ENCODE measurements at places on chromosomes 12 and 14. TPM values are rescaled to one million over a fixed set of nuclear protein-coding genes. Genes with fewer than 3 reads are reported as not detected.

- peak; percentile 48 for DNase-seq
These were observed 43.3 kb downstream of the AEBP2 start for GRCh38 chr12:19482551-19483109.

DNA sequence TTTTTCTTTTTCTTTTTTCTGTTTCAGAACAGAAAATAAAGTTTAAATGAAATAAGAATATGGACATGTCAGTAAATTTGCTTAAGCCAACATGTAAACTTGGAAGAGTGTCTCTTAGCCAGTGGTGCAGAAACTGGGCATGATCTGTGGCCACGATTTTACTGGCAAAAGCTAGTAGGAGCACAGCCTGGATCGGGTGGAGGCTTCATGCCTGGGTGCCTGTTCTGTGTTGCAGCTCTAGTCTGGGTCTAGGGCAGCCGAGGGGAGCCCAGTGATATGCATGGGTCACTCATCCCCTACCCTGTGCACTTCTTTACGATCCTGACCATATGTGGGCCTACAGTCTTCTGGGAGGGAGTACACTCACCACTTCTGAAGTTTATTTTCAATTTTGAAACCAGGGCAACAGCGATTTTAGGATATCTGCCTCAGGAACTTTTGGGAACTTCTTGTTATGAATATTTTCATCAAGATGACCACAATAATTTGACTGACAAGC, 45.6 kb upstream of the SMCO2 start:
- no peak for DNase-seq

GRCh38 chr14:105924951-105925591, 398.7 kb downstream of the TMEM121 start:
- no peak for DNase-seq

DNA sequence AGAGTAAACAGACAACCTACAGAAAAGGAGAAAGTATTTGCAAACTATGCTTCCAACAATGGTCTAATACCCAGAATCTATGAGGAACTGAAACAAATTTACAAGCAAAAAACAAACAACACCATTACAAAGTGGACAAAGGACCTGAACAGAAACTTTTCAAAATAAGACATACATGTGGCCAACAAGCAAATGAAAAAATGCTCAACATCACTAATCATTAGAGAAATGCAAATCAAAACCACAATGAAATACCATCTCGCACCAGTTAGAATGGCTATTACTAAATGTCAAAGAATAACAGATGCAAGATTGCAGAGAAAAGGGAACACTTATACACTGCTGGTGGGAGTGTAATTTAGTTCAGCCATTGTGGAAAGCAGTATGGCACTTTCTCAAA, 125.8 kb downstream of the C12orf42 start:
- DNase-seq = no peak

GRCh38 chr14:103500148-103500990, 22.3 kb downstream of the CKB start:
- peak; percentile 94 for DNase-seq

DNA sequence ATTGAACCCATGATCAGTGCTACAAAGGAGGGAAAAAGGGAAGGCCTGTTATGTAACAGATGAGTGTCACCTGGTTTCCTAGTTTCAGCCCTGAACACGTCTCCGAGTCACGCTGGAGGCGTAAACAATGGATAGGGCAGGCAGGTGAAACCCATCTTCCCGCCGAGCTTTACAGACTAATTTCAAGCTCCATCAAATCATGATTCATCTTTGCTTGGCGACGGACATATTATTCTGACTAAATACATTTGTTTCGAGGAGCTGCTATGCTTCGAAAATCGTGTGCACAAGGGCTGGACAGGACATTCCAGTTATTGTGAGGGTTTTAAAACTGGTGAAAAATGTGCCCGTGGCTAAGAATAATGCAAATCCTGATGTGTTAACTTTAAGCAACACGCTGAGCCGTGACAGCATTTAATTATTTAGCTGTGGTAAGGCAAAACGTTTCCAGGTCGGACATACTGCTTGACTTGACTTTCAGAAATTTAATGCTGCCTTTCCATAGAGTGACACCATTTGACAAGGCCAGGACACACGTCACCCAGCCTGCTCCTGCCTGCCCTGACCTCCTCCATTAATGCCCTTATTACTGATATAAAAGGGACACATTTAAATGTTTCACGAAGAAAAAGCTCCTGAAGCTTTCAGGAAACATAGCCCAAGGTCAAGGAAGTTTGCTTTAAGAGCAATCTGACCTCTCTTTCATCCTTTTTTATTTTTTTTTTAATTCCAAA, 1203.5 kb upstream of the TMEM132C start:
- no peak for DNase-seq

GRCh38 chr12:3752096-3752709, 706 bp downstream of the CRACR2A start:
- DNase-seq = peak; percentile 73

- DNase-seq = no peak
These were observed 271.3 kb upstream of the TMPO start for GRCh38 chr12:98244136-98244535.

GRCh38 chr14:48744202-48744601, 842.0 kb downstream of the RPS29 start:
- DNase-seq = no peak

- no peak for DNase-seq
These were observed 27.0 kb upstream of the TMEM260 start for GRCh38 chr14:56552615-56553014.

- DNase-seq = no peak
These were observed 17.4 kb upstream of the GCH1 start for GRCh38 chr14:54920052-54920451.

DNA sequence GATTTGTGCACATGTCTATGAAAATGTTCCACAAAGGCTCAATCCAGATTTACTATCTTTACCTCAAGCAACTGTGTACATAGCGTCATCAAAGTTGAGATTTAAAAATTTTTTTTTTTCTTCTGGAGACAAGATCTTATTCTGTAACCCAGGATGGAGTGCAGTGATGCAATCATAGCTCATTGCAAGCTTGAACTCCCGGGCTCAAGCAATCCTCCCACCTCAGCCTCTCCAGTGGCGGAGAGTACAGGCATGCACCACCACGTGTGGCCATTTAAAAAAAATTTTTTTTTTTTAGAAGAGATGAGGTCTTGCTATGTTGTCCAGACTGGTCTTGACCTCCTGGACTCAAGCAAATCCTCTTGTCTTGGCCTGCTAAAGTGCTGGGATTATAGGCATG, 2.3 kb downstream of the COCH start:
- DNase-seq = no peak

The OLR1 gene
- not detected for total RNA-seq

The TAS2R50 gene
- total RNA-seq = 0.84 TPM

The HVCN1 gene
- 10.4 TPM for total RNA-seq

The MARK3 gene
- total RNA-seq = 81.7 TPM

The FAM186B gene
- total RNA-seq = 0.31 TPM
